NCI-H187 (cell line): ENCODE measurements at places on chromosomes 16 and 17.

- DNase-seq: no peak
These were observed 37.2 kb upstream of the NGFR start for GRCh38 chr17:49457564-49458535.

DNA sequence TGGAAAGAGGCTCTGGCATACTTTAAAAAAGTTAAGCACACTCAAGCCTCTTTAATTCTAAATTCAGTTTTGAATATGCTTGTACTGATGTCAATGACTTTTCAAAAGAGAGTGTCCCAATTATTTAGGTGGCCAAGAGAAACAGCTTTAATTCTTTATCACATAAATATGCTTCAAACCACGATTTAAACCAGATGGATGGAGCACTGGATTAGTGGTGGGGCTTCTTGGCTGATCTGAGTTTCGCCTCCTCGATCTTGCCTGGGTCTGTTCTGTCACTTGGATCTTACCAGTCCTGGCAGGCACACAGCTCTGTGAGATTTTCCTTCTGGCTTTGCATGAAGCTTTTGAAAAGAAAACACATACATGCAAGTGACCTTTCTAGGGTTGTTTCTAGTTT lies 467.8 kb downstream of the MAF start:
- DNase-seq: no peak

- DNase-seq: no peak
These were observed 7.2 kb downstream of the MPO start for GRCh38 chr17:58273453-58274104.

- DNase-seq: no peak
These were observed 40.6 kb upstream of the HOXB13 start for GRCh38 chr17:48769009-48769675.

GRCh38 chr16:5607169-5607568 lies 509.6 kb upstream of the EEF2KMT start:
- no peak for DNase-seq

DNA sequence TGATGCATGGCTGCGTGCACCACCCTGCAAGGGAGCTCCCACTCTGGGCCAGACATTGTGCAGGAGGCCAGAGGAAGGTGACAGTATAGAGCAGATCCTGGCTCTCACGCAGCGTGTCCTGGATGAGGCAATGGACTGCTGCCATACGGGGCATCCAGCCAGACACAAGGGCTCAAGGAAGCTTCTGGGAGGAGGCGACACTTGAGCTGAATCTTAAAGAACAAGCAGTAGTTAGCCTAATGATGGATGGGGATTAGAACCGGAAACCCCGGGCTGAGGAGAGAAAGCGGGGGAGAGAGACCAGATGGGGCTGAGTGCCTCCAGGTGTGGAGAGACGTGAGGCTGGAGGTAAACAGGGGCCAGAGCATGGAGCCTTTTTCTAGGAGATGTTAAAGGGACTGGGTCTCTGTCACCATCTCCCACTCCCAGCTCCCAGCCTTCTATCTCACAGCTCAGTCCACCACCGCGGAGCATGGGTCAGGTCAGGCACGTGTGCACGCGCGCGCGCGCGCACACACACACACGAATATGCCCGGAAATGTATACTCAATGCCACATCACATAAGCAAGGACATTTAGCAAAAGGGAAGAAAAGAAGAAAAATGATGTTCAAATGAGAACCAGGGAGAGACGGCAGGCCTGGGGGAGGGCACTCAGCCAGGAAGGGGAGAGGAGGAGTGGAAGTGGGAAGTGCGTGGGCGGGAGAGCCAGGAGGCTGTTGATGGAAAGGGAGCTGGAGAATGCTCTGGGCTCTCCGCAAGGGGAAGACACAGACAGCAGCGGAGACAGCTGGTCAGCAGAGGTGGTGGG lies 46.3 kb downstream of the CCDC42 start:
- no peak for DNase-seq

- DNase-seq: no peak
These were observed 606.3 kb downstream of the KCNJ2 start for GRCh38 chr17:70775679-70776078.

DNA sequence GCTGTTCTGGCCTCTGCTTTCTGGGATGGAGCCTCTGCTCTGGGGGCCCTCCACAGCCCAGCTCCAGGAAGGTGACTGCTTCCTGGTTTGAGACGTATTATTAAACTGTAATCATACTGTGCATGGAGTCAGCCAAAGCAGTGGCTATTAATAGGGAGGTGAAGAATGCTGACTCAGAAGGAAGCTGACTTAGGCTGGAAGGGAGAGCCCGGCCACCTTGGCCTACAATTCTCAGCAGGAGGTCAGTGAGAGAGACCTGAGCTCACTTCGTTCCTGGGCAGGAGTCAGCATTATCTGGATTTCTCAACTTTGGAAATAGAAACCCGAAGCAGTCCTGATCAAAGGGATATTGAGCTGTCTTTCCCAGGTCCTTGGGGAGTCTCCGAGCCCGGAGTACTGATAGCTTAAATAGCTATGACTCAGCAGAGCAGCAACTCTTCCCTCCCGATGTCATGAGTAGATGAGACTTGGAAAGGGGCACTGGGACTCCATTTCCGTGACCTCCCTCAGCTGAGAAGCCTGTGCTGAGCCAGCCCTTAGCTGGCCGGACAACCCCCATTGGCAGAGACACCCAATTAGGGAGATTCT lies 91.8 kb downstream of the YPEL2 start:
- DNase-seq: no peak

DNA sequence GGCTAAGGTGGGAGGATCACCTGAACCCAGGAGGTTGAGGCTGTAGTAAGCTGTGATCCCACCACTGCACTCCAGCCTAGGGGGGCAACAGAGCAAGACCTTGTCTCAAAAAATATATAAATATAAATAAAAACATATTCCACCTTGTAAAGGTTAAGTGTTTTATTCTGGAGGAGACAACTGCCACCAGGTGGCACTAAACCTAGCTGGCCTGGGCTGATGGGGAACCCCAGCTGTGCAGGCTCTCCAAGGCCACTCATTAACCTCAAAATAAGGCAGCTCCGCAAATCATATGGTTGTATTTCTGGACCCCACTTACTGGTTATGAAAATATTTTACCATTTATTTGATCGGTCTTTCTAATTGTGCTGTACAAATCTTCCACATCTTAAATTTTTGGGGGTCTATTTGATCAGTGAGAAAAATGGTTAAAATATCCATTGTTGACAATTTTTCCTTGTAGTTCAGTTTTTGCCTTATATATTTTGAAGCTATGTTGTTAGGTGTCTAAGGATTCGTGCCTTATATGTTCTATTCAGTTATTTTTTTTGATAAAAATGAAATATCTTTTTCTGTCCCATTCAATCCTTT lies 8.5 kb upstream of the ICAM2 start:
- peak; percentile 7 for DNase-seq

DNA sequence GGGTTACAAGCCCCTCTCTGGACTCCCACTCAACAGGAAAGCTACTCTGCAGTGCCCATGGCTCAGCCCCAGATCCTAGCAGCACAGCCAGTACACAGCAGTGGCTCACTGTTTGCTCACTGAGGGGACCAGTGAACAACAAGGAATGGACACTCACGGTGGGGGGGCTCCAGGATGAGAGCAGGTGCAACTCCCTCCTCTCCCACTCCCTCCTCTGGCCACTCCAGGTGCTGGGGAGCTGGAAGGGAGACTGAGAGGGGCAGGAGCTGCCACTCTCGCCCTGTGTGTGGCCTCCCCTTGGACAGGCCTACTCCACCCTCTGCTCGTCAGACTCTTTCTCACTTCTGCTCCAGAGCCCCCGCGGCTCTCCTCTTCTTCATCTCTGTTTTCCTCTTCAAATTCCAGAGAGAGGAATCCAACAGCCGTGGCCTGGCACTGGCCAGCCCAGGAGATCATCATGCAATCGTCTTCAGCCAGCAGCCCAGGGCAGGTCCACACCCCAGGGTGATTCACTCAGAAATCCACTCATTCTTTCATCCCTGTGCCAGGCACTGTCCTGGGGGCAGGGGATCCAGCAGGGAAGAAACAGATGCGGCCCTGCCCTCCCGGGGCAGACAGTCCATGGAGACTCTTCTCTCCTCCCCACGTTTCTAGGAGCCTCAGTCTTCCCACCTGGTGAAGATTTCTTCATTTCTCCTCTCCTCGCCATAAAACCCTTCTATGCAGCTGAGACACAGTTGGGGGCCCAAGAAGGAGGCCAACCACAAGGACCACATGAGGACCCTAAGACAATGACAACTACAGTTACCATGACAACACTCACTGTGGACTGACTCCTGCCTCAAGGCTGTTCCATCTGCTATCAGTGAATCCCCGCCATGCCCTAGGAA lies 30.7 kb downstream of the CFAP20 start:
- DNase-seq: no peak

DNA sequence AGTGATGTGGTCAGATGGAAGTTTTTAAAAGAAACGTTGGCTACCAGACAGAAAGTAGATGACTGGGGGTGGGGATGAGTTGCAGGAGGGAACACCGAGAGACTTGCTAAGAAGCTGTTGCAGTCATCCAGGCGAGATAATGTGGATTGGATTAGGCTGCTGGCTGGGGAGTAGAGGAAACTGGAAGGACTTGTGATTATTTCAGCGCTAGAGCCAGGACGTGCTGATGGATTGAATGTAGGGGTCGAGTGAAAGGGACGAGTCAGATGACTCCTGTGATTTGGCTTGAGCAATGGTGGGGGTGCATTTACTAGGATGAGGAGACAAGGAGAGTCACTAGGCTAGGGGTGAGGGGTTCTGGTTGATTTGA lies 88.5 kb downstream of the CLEC16A start:
- no peak for DNase-seq

DNA sequence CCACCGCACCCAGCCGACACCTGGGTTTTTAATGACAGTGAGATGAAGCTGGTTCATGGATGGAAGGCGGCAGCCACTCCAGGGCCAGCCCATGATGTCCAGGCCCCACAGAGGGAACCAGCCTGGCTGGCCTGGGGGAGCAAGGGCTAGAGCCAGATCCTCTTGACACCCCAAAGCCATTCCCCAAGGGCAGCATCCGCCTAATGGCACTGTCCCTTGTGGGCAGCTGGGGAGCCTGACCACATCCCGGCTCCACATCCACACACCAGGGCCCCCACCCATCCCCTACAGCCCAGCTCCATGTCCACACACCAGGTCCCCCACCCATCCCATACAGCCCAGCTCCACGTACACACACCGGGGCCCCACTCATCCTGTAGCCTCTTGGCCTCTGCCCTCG lies 53.3 kb upstream of the ACSF3 start:
- no peak for DNase-seq

DNA sequence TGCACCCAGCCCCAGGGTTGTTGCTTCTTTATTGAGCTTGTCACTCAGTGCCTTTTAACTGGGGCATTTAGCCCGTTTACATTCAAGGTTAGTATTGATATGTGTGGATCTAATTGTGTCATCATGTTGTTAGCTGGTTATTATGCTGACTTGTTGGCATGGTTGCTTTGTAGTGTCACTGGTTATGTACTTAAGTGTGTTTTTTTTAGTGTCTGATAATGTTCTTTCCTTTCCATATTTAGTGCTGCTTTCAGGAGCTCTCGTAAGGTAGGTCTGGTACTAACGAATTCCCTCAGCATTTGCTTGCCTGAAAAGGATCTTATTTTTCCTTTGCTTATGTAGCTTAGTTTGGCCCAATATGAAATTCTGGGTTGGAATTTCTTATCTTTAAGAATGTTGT lies 33.5 kb downstream of the NF1 start:
- DNase-seq: no peak

DNA sequence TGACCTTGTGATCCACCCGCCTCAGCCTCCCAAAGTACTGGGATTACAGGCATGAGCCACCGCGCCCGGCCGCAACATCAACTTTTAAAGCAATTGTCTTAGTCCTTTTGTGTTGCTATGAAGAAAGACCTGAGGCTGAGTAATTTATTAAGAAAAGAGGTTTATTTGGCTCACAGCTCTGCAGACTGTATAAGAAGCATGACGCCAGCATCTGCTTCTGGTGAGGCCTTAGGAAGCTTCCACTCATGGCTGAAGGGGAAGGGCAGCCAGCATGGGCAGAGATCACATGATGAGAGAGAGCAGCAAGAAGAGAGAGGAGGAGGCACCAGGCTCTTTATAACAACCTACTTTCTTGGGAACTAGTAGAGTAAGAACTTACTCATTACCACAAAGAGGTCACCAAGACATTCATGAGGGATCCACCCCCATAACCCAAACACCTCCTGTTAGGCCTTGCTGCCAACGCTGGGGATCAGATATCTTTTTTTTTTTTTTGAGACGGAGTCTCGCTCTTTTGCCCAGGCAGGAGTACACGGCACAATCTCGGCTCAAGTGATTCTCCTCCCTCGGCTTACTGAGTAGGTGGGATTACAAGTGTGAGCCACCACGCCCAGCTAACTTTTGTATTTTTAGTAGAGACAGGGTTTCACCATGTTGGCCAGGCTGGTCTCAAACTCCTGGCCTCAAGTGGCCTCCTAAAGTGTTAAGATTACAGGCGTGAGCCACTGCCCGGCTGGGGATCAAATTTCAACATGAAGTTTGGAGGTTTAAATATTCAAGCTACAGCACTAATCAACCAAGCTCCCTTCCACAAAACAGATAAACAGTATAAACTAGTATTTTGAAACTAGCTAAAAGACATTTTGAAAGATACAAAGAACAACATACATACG lies 21.4 kb upstream of the GPT2 start:
- DNase-seq: no peak

DNA sequence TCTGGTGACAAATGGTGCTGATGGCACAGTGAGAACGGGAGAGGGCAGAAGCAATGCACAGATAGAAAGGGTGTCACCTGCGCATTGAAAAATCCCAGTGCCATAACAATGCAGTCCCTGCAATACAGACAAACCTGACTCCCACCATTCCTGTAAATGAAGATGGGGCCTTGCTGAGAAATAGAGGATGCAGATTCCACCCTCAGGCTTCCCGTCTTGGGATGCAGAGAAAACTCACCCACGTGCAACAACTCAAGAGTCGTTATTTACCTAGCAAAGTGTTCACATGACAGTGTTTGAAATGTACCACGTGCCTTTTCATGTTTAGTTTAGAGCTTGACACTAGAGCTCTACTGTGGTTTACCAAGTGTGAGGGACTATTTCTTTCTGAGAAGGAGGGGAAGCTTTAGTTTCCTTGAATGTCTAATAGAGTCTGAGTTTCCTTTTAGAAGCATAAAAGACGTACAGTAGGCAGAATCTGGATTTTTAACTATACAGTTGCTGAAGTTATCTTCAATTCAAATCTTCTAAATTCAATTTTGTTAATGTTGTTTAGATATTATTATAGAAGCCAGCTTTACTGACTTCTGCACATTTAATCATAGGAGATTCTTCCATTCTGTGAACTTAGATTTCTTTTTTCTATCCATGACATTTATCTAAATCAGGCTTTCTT lies 35.6 kb downstream of the WWOX start:
- no peak for DNase-seq

- DNase-seq: no peak
These were observed 5.3 kb upstream of the ATP2A1 start for GRCh38 chr16:28872952-28873351.

- no peak for DNase-seq
These were observed 8.5 kb downstream of the OSBPL7 start for GRCh38 chr17:47813077-47813476.
